Stimulated activated CD8-positive, alpha-beta memory T cell treated with anti-CD3 and anti-CD28 coated beads, Interleukin-4, amount 100 ng/mL, for 4 hours (primary cell): ENCODE measurements at places on chromosomes 5 and 9.

DNA sequence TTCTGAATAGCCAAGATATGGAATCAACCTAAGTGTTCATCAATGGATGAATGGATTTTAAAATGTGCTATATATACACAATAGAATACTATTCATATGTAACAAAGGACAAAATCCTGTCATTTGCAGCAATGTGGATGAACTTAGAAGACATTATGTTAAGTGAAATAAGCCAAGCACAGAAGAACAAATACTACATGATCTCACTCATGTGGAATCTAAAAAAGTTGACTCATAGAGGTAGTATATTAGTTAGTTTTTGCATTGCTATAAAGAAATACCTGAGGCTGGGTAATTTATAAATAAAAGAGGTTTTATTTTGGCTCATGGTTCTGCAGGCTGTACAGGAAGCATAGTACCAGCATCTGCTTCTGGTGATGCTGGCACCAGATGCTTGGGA lies 8.1 kb downstream of the CATSPER3 start:
- DNase-seq: no peak

DNA sequence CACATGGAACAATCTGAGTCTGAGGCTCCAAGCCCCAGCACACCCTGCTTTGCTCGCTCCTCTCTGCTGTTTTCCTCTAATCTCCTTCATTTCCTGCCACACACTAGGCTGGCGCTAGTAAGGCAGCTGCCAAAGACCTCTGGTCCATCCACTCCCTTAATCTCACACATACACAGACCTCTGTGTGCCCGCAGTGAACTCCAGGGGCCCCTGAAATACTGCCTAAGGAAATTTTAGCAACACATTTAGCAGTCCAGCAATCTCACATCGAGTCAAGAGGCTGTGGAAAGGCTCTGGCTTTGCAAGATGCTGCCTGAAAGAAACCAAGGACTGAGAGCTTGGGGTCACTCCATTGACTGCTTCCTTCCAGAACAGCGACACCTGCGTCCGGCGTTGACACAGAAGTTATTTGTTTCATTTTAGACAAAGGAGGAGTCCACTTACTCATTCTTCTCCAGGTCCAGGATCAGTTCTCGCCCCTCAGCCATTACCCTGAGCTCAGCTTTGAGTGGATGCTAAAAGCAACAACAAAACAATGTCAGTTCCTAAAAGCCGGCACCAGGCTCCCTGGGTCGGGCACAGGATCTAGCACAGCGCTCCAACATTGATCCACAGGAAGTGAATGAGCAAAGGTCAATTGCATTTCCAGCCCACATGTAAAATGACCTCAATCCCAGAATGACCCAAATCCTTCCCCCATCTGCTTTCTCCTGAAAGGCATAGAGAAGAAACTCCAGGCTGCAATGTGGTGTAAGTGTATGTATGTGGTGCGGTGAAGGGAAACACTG lies 11.5 kb downstream of the ADAM19 start:
- DNase-seq: no peak

DNA sequence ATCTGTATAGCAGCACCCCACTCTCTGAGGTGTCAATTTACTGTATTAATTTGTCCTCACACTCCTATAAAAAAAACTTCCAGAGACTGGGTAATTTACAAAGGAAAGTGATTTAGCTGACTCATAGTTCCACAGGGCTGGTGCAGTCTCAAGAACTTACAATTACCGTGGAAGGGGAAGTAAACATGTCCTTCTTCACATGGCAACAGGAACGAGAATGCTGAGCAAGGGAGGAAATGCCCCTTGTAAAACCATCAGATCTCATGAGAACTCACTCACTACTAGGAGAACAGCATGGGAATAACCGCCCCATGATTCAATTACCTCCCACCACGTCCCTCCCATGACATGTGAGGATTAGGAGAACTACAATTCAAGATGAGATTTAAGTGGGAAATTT lies 602.6 kb downstream of the MTRR start:
- DNase-seq: no peak

GRCh38 chr9:694092-694402 lies 147.4 kb upstream of the DMRT1 start:
- DNase-seq: no peak

DNA sequence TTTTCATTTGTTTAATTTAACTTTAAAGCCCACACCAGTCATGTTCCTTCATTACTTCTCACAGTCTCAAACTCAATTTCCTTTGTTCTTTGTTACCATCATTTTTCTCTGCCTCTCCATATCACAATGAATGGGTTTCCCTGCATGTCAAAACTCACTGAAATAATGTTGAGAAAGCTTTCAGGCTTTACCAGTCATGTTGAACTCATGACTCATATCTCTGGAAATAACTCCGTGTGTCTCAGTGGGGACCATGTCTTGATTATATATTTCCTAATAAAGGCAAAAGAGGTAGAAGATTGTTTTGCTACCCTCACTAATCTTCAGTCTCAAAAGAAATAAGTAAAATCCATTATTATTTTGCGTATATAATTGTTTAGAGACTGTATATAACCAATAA lies 231.2 kb downstream of the CHSY3 start:
- DNase-seq: no peak

DNA sequence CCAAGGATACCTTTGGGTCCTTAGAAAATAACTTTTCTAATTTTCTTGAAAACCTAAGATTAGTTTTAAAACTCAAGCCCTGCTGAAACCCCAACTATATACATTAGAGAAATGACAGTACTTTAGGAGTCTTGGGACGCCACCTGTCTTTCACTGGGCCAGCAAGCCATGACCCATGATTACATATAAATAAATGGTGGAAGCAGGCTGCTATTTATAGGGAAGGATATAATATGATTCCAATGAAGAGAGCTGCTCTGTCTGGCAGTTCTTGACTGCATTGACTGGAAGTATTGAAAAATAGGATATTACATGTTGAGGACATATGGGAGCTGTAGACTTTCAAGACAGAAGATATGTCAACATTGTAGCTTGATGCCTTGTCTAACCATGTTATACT lies 7.3 kb downstream of the JMY start:
- no peak for DNase-seq
